ENCODE measurements at places on chromosomes 6 and 20.

- DNase-seq: peak; percentile 95
Measured at GRCh38 chr6:47134476-47135189, 92.5 kb upstream of the ADGRF1 start.

GRCh38 chr20:59657459-59658046, 53.2 kb downstream of the PHACTR3 start:
- DNase-seq: no peak

GRCh38 chr6:33017694-33018353, 8.4 kb upstream of the HLA-DOA start:
- no peak for DNase-seq

DNA sequence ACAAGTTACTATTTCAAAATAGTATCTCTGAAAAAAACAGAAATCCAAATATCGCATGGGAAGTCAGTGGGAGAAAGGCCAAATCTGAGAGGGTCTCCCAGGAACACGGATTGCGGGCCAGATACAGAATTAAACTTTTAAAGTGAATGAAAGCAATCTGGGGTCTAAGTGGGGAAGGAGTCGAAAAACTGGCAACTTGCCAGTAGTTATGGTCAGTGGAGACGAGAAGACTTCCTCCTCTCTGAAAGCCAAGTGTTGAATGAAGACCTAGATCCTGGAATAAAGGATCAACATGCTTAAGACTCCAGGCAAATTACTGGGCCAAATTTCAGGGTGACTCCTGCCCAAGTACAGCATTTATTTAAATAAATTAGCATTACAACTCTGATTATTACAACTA, 123.6 kb downstream of the BFSP1 start:
- no peak for DNase-seq

DNA sequence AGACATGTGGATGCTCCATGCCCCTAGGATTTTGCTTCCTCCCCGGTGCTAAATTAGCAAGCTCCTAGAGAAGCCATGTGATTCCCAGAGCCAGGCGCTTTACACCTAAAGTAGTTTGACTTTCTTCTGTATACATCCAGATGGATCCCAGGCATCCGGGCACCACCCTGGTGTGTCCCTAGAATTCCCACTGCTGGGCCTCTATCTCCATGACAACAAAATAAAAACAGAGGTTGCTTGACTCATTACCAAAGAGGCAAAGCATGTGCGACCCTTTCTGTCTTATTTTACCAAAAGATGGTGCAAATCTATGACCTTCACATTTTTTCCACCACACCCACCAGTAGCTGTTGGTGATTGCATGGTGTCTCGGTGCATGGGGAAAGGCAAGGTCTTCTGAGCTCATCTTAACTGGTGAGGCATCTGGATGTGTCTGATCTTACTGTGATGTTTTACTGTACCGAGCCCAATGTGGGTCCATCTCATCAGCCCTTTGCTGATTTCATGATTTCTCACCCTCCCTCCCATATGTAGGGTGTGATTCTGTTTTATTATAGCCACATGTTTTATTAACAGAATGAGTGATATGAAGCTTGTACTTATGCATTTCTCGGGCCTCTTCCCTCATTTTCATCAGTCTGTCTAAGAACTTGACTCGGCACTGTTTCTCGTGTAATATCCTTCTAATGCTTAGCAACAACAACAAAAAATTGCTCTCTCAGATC, 27.4 kb upstream of the VAPB start:
- DNase-seq: peak; percentile 72

DNA sequence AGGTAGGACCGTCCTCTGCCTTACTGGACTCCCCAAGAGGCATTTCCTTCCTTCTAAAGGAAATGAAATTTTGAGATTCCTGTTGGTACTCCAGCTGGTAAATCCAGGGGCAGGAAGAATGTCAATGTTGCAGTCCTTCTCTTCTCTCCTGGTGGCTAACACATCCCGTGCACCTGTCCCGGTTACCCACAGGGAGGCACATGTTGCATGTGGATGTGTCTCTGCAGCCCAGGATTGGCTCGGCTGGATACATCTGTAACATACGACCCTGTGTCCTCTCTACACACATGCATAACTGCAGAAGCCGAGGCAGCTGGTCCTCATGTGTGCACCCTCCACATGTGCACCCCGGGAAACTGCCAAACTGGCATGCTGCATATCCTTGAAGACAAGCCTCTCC, 1.3 kb upstream of the LRFN2 start:
- no peak for DNase-seq

GRCh38 chr20:4573564-4574355, 147.9 kb upstream of the PRND start:
- no peak for DNase-seq

GRCh38 chr6:110509617-110510241, 33.3 kb upstream of the SLC22A16 start:
- peak; percentile 58 for DNase-seq

DNA sequence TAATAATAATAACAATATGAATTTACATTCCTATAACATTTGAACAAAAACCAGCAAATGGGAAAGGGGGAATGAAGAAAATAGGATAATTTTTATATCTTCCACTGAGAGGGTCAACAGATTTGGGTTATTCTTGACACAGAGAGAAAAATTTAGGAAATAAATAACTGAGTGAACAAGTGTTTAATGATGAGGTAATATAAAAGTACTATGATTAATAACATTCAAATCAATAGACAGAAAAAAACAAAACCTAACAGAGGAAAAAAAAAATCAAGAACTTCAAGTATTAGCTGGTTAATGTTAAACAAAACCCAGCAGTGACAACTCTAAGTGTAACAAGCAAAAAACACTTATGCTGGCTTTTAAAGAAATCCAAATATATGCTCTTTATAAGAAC, 66.5 kb downstream of the LCA5 start:
- DNase-seq: no peak
